ENCODE measurements at places on chromosomes 7 and 10. TPM values are rescaled to one million over a fixed set of nuclear protein-coding genes. Genes with fewer than 3 reads are reported as not detected.

- no peak for DNase-seq
Measured at GRCh38 chr7:132049462-132050304, 493.3 kb upstream of the PODXL start.

DNA sequence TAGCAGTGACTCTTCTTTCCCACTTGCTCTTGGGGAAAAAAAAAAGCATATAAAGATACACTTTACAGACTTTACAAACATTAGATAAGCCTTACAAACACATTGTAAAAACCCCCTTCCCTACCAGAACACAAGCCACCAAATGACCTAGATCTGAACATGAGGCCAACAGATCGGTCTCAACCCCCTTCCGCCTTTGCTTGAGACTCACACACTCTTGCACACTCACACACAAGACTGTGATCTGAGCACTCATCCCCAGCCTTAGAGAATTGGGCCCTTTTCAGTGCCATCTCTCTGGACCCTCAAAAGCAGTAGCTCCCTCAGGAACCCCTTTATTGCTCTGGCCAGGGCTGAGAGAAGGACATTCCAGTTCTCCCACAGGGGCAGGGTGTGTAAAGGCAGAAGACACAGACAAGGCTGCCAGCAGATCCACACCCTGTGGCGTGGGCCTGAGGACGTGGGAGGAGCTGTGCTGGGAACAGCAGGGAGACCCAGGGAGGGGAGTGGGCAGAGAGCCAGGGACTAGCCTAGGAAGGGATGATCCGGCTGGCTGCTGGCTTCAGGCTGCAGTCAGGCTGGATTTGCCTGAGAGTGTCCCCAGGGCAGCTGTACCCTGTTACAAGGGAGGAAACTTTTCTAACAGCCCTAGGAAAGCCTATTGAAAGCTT, 206.7 kb downstream of the KIAA1217 start:
- no peak for DNase-seq

DNA sequence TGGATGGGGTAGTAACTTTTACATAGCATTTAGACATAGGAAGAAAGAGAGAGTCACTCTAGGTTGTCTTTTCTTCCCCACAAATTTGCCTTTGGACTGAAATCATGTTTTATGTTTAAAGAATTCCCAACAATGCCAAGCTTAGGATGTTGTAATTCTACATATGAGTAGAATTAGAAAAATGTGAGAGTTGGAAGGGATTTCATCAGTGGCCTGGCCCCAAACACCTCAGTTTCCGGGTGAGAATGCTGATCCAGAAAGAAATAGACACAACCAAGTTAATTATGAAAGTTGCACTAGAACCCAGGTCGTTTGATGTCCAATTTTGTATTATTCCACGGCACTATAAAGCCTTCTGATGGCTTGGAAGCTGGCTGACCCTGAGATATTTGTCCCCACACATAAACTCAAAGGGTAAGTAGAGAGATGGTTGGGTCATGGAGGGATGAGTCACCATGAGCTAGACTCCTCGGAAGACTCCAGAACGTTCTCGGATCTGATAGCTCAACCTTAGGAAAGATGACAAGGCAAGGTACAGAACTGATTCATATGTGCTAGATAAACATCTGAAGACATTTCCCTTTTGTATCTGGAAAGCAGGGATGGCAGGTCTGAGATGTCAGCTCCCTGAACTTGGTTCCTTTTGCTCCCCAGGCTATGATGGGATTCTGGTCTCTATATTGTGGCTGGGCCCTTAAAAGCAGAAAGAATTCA, 48.8 kb upstream of the SLC35B4 start:
- no peak for DNase-seq

GRCh38 chr10:47225928-47226645, 73.9 kb upstream of the GDF10 start:
- DNase-seq = no peak

The SFMBT2 gene
- 27.7 TPM for total RNA-seq

DNA sequence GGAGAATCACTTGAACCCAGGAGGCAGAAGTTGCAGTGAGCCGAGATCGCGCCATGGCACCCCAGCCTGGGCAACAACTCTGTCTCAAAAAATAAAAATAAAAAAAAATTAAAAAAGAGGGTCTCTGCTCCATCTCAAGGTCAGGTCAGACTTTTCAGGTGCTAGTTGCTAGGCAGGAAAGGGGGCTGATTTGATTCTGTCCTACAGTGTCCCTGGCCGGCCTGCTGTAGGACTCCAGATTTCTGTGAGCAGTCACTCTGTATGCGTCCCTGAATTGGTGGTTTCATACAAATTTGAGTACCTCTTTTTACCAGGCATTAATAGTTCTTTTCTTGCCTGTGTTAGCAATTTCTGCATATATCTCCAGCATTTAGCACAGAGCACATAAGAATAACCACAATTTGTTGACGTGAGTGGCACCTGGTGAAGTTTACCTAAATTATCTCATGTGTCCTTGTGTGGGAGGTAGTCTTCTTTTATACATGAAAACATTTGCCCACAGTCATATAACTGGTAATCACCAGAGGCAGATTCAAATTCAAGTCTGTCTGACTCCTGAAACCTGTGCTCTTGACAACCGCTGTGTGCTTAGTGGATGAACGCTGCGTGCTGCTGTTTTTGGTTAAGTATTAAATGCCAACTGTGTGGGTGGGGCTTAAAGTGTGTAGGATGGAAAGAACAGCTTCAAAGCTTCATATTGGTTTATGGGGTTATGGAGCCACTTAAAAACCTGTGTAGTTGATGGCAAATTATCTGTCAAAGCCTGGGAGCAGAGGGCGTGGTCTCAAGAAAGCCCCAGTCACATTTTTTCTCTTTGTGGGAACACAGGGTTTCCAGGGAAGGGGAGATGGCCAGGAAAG, 3.2 kb upstream of the ZNF775 start:
- no peak for DNase-seq

The LDB3 gene
- total RNA-seq = not detected

The MAT1A gene
- total RNA-seq = not detected

DNA sequence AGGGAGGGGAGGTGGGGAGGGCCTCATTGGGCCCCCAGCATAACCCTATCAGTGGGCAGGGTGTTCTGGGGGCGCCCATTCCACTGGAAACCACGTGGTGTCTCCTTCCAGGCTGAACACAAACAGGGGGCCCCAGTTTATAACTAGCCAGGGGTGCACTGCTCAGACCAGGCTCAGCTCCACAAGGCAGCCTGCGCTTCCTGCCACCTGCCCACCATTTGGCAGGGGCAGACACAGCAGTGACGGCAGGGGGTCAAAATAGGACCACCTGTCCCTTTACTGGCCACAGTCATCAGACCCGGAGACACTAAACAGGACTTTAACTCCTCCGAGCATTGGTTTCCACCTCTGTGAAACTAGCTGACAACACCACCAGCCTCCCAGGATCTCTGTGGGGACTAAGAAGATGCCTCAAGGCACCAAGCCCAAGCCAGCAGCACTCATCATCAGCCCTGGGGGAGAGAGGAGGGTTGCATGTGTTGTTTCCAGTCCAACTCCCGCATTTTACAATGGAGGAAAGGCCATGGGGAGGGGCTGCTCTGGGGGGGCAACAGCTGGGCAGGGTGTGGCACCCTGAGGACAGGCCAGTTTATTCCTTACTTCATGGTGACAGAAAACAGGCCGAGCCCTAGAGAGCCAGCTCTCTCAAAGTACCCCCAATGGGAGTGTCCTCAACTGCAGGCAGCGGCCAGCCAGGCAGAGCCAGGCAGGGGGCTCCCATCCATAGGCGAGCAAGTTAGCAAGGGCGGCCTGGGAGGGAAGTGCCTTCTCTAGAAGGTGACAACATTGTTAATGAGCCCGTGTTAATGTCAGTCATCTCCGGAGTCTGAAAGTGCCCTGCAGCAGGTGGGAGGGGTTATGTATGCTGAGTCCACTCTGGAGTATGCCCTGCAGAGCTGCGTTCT, 127.6 kb downstream of the TNS3 start:
- DNase-seq = no peak

- no peak for DNase-seq
Measured at GRCh38 chr10:123309731-123310130, 155.5 kb downstream of the BUB3 start.

GRCh38 chr7:14590206-14590605, 312.3 kb downstream of the DGKB start:
- DNase-seq = no peak

- no peak for DNase-seq
Measured at GRCh38 chr10:97390091-97390490, 11.0 kb downstream of the RRP12 start.

The FASTK gene
- 83.2 TPM for total RNA-seq

The AKR1C8 gene
- total RNA-seq = not detected

- no peak for DNase-seq
Measured at GRCh38 chr10:49135575-49136313, 1.9 kb upstream of the FAM170B start.

The LOXL4 gene
- not detected for total RNA-seq

The AQP1 gene
- total RNA-seq = not detected

DNA sequence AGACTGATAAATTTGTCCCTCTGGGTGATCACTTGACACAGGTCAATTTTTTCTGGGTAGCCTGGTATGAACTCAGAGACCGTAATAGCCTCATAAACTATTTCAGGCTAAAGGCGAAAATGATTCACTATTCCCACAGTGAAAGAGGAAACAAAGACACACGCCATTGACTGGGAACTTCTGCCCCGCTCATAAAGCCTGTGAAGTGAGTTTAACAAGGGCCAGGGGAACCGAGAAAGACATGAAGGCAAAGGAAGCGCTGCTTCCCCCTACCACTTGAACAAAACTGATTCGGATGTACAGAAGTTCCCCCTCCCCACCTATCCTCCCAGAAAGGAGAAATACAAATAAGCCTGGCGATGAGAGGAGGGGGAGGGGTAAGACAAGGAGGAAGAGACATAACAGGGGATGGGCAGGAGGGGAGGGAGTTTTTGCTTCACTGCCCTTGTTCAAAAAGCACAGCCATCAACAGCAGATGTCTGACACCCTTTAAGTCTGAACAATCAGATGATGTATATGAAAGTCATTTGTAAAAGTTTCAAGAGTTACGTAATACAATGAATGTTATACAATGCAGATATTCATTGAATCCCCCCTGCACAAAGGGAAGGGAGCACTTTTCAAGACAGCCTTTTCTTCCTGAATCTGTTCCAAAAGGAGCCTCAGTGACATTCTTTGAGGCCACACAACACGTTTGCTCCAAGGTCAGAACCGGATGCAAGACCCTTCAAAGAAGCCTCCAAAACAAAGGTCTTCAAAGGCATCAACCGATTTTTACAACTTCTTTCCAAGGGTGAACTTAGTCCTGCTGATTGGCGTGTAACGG, 734 bp downstream of the ABCB4 start:
- no peak for DNase-seq

DNA sequence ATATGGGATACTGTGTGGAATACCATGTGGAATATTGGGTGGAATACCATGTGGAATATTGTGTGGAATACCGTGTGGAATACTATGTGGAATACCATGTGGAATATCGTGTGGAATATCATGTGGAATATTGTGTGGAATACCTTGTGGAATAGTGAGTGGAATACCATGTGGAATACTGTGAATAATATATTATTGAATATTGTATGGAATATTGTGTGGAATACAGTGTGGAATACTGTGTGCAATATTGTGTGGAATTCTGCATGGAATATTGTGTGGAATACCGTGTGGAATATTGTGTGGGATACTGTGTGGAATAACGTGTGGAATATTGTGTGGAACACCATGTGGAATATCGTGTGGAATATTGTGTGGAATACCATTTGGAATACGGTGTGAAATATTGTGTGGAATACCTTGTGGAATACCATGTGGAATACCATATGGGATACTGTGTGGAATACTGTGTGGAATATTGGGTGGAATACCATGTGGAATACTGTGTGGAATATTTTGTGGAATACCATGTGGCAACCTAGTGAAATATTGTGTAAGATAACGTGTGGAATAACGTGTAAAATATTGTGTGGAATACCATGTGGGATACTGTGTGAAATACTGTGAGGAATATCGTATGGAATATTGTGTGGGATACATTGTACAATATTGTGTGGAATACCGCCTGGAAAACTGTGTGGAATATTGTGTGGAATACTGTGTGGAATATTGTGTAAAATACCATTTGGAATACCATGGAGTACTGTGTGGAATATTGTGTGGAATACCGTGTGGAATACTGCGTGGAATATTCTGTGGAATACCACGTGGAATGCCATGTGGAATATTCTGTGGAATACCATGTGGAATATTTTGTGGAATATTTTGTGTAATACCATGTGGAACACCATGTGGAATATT, 133.9 kb upstream of the CHST15 start:
- no peak for DNase-seq

Measured in activated T-helper 2 cell treated with anti-CD3 and anti-CD28 coated beads, Interferon-gamma antibody, Interleukin-2, Interleukin-4, amounts not matched to agents 10 μg/mL and 5 μg/mL and 100 μg/mL, durations not matched to agents 14 hours and 24 hours and 36 hours (primary cell).